ENCODE measurements at places on chromosomes 4 and X.

- no peak for DNase-seq
These were observed 7.4 kb downstream of the CTBP1 start for GRCh38 chr4:1241466-1241935.

DNA sequence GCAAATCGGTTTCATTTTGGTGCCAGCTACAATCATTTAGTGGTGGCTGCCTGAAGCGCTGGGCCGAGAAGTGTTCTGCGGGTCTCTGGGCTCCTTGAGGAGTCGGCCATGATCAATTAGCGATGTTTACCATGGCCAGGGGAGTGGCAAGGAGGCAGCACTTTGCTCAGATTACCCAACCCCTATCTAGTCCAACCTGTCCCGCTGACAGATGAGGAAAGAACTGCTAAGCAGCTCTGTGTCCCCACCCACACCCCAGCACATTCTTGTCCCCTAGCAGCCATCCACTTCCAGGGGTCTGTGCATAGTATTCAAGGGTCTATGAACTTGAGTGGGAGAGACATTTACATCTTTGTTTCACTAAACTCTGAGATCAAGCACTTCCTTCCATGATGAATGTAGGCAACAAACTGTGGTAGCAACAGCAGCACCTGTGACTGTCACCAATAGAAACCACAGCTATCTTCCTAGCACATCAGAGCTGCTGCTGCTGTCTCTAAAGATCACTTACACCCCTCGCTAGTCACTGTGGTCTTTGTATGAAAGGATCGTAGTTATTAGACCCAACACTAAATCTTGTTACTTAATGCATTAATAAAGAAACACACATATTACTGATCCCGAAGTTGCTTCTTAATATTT lies 331.6 kb downstream of the BCOR start:
- no peak for DNase-seq

DNA sequence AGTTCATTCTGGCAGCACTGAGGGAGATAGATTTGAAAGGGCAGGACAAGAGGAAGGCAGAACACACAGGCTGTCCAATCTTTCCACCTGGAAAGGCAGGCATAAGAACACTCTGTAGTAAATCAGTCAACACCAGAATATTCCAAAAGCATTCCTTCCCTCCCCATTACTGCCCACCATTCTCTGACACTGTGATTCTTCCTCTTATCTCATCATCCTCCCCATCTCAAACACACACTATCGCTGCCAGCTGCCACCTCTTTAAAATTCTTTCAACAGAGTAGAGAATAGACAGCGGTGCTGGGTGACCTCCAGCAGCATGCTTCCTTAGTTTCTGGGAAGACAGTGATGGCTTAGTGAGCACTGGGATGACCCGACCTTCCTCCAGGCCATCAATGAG lies 53.7 kb upstream of the MYOZ2 start:
- no peak for DNase-seq

- DNase-seq, result no peak
These were observed 27.3 kb upstream of the FBXW7 start for GRCh38 chr4:152563209-152563608.

DNA sequence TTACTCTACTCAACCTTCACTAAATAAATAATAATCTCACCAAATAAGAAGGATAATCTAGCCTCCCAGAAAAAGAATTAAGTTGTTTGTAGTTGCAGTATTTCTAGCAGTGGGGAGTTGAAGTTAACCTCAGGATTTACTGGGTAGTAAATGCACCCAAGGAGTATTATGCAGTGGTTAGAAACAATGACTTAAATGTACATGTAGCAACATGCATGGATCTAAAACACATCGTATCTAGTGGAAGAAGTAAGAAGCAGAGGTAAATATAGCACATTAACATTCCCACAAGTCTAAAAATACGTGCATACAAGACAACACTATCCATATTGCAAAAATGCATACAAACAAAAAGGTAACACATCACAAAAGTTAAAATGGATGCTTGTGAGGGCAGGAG lies 44.2 kb upstream of the SMAD1 start:
- no peak for DNase-seq

DNA sequence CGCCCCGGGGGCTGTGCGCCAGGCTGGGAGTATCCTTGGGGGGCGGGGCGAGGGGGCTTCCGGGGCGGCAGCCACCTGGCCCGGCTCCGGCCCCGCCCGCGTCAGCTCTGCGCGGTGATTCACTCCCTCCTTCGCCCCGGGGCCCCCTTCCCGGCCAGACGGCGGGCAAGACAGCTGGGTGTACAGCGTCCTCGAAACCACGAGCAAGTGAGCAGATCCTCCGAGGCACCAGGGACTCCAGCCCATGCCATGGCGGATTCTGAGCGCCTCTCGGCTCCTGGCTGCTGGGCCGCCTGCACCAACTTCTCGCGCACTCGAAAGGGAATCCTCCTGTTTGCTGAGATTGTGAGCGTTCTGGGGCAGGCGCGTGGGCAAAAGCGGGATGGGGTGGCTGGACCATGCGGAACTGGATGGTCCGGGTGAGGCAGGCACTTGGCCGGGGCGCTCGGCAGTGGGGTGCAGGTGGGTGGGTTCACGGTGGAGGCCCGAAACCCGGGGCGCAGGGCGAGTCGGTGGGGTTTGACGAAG lies at the start of gene PLP2:
TSS of gene PLP2 (plus strand) at position 147 of the 528 bp plus-strand sequence. CDS start at position 250, 103 bp downstream.
- no peak for DNase-seq

DNA sequence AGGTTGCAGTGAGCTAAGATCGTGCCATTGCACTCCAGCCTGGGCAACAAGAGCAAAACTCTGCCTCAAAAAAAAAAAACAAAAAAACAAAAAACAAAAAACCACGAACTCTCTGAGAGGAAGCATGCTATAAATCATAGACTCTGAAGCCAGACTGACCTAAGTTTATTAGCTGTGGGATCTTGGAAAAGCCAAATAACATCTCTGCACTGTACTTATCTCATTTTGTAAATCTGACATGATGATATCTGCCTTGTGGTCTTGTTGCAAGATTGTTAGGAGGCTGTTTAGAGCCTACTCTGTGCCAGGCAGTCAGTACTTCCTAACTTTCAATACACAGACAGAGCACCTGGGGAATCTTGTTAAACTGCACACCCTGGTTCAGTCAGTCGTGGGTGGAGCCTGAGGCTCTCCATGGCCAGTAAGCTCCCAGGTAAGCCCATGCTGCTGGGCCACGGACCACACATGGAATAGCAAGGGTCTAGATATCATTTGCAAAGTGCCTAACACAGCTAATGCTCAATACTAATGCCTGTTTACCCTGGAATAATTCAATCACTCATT lies 107.6 kb upstream of the SMIM10 start:
- no peak for DNase-seq

DNA sequence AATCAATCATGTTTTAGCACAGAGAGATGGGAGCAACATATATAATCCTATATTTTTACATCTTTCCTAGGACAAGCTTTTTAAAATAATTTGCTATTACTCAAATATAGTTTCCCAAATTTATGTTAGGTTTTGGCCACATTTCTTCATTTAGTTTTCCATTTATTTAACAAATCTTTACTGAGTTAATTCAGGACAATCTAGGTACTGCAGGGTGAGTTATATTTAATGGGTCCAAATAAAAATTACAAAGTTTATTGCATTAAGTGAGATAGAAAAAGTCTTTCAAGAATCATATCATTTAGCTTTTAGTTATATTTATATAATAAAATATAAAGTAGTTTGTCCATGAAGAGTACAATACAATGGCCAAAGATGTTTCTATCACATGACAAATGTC lies 269.2 kb downstream of the EPHA5 start:
- no peak for DNase-seq

DNA sequence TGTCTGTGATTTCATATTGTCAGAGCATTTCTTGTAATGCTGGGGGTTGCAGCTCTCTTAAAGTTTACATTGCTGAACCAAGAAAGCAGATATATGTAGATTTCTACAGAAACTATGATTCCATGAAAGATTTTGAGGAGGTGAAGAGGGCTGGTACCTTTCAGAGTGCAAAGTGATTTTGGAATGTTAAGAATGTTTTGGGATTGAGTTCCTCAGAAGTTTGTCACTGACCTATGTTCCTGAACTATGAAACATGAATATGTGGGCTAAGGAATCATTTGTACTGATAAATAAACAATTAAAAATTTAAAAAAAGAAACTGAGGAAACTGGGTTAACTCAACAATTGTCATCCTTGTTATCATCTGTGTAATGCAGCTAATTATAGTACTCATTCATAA lies 12.3 kb upstream of the CHIC2 start:
- no peak for DNase-seq

DNA sequence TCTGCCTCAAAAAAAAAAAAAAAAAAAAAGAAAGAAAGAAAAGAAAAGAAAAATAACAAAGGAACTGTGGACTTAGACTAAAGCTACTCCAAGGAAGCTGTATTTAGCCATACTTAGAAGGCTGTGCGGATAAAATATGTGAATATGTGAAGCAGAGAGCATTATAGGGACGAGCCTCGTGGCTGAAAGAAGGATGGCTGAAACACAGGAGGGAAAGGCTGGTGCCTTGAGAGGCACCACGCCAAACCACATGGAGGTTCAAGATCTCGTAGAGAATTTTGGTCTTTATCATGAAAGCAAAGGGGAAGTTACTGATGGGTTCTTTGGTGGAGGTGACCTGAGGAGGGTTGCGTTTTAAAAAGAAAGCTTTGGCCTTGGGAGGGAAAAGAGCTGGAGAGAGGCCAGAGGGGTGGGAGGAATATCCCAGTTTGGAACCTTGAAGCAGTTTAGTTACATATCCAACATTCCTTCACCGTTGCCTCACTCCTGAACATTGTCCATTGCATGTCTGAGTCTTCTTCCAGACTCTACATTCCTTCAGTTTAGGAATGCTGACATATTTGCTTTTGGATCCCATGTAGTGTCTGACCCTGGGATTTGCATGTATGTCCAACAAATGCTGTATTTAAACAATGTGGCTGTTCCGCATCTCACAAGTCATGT lies 82.5 kb downstream of the CPE start:
- no peak for DNase-seq

- DNase-seq, result no peak
These were observed 114.6 kb downstream of the PCDH18 start for GRCh38 chr4:137417676-137418075.

- no peak for DNase-seq
These were observed 121.8 kb upstream of the GALNT7 start for GRCh38 chr4:173046818-173047217.

DNA sequence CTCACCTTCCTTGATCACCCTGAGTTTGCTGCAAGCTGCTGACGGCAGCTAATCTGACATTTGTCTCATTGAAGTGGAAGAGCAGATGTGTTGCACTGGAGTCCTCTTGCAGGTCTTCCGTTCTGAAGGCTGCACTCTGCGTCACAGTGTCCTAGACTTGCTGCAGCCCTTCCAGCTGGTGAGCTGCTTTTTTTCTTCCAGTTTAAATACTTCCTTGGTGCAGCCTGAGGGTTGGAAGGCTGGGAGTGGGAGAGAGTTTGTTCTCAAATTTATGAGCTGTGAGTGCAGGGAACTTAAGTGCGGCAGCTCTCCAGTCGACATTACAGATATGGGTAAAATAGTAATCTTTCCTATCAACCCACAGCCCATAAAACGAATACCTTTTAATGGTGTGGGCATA lies 303.6 kb upstream of the FAT1 start:
- DNase-seq, result no peak

- DNase-seq, result no peak
These were observed 14.7 kb downstream of the GRPR start for GRCh38 chrX:16138108-16138427.
